Osteocyte (in vitro differentiated cells): ENCODE measurements at places on chromosomes 6 and 20.
A peak's percentile ranks its signal among the peaks of the same experiment; 100 is the strongest.

- H3K27me3 ChIP-seq: peaks cover 6% of the 10 kb centered on the region
- H3K36me3 ChIP-seq: no peaks in the 10 kb centered on the region
- no peak overlapping the region for H3K27ac ChIP-seq
Observed at GRCh38 chr6:136969930-136970329, 47.8 kb downstream of the SLC35D3 start.

GRCh38 chr6:351867-352289, 39.7 kb upstream of the IRF4 start:
- no peak overlapping the region for H3K27ac ChIP-seq
- no peak for DNase-seq
- H3K36me3 ChIP-seq: peaks cover 8% of the 10 kb centered on the region
- H3K4me1 ChIP-seq: no peaks in the 10 kb centered on the region
- no peak overlapping the region for H3K4me3 ChIP-seq
- H3K27me3 ChIP-seq: no peaks in the 10 kb centered on the region

DNA sequence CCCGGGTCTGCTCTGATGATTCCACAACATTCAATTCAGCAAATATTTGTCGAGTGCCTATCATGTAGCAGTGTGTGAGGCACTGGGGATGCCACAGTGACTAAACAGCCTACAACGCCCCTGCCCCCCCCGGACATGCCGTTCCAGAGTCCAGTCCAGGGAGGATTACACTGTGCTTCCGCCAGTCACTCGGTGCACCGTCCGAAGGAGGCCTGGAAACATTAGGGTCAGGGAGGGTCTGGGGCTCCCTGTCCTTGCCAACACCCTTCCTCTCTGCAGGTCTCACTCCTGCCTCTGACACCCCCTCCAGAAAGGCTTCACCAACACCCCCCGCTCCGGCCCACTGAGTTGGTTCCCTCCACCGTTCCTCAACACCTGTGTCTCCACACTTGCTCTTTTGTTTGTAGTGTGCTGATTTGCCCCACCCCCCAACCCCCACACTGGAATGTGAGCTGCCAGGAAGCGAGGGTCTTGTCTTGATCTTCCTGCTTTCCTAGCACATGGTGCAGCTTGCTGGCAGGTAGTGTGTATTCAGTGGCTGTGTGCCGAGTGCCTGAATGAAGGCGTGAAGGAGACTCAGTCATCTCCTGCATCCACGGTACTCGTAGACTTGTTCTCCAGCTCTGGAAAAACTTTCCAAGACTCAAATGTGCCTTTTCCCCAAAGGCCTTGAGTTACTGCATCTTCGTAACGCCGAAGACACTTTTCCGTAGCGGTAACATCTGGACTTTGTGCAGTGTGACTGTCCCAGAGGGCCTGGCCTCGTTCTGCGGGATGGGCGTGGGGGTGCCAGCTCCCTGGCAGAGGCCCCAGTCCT, 150.4 kb downstream of the ZDHHC14 start:
- no peaks in the 10 kb centered on the region for H3K27me3 ChIP-seq
- no peak overlapping the region for H3K27ac ChIP-seq
- no peak overlapping the region for H3K4me3 ChIP-seq

DNA sequence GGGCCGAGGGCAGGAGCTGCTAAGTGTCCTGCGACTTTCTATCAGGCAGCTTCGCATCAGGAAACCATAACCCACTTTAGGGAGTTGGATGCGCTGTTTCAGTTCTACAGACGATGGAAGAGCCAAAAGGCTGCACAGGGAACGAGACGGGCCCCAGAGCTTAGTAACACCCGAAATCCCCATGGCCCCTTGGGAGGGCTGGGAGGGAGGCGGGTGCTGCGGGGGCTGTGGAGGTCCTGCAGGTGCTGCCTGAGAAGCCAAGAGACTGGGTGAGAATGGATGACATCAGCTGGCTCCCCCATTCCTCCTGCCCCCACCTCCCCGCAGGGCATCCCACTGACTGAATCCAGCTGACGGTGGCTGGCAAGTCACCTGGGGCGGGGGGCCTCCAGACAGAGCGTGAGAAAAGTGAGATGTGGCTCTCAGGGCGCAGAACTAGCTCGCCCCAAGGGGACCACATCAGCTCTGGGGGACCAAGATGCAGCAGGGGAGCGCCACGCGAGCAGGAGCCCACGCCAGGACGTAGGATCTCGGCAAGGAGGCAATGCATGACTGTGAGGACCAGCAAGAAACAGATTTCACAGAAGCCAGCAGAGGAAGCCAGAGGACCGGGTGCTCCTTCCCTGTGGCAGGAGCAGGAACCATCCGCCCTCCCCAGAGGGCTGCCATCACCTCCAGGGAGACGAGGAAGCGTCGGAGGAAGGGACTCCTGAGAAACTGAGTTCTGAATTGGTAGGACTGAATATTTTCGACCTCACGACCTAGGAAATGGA, 36.8 kb downstream of the PNLDC1 start:
- no peaks in the 10 kb centered on the region for H3K4me1 ChIP-seq
- H3K27ac ChIP-seq: no peak overlapping the region
- DNase-seq: no peak
- no peaks in the 10 kb centered on the region for H3K36me3 ChIP-seq

DNA sequence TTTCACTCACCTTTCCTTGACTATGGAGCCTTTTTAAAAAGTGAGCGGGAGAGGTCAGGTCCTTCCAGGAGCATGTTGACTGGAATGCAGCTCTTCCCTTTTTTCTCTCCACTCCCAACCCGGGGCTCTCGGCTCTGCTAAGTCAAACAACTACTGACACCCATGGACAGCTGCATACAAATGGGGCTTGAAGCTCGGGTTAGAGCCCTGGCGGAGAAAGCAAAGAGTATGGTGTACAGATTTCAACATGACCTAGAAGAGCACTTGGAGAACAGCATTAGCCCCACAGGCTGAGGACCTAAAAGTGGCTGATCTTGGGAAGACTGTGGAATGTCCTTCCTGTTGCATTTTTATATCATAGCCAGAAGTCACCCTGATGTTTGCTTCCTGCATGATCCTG, 162.0 kb upstream of the STMND1 start:
- H3K27me3 ChIP-seq: no peaks in the 10 kb centered on the region
- no peak overlapping the region for H3K27ac ChIP-seq
- H3K4me1 ChIP-seq: no peaks in the 10 kb centered on the region
- DNase-seq: no peak
- H3K36me3 ChIP-seq: no peaks in the 10 kb centered on the region

DNA sequence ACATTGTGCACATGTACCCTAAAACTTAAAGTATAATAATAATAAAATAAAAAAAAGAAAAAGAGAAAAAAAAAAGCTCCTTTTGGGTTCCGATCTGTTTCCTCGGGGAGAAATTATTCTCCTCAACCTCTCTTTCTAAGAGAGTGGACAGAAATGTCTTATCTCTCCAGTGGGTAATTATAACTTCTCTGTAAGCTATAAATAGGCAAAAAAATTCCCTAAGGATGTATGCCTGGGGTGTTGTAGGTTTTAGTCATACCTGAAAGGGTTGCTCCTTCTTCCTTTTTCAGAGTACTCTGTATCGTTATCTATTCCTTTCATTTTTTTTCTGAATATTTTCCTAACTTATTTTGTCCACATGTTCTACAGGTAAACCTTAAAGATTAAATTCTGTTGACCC, 169.7 kb upstream of the PTPRK start:
- H3K36me3 ChIP-seq: no peaks in the 10 kb centered on the region
- H3K4me1 ChIP-seq: no peaks in the 10 kb centered on the region
- no peak for DNase-seq
- H3K27ac ChIP-seq: no peak overlapping the region
- H3K4me3 ChIP-seq: no peak overlapping the region

- no peak for DNase-seq
- H3K4me1 ChIP-seq: peaks cover 7% of the 10 kb centered on the region
- H3K36me3 ChIP-seq: no peaks in the 10 kb centered on the region
Observed at GRCh38 chr20:8019998-8020247, 362 bp upstream of the TMX4 start.

- H3K4me1 ChIP-seq: peaks cover 8% of the 10 kb centered on the region
- H3K27me3 ChIP-seq: no peaks in the 10 kb centered on the region
- H3K27ac ChIP-seq: peak within 1 kb of the TSS; percentile 44
- no peak for DNase-seq
- peaks cover 30% of the 10 kb centered on the region for H3K36me3 ChIP-seq
- no peak within 1 kb of the TSS for H3K4me3 ChIP-seq
Observed at GRCh38 chr6:31528821-31529328, at the start of gene MCCD1. Gene MCCD1, plus strand, starts transcription at chr6:31528962. Its CDS starts 53 bp downstream, at chr6:31529015.

- H3K27me3 ChIP-seq: no peaks in the 10 kb centered on the region
- H3K4me1 ChIP-seq: no peaks in the 10 kb centered on the region
- peaks cover 8% of the 10 kb centered on the region for H3K36me3 ChIP-seq
- no peak overlapping the region for H3K27ac ChIP-seq
- no peak for DNase-seq
- no peak overlapping the region for H3K4me3 ChIP-seq
Observed at GRCh38 chr6:116166369-116166768, 40.4 kb upstream of the COL10A1 start.

- H3K27me3 ChIP-seq: no peaks in the 10 kb centered on the region
- H3K36me3 ChIP-seq: no peaks in the 10 kb centered on the region
- DNase-seq: no peak
- H3K4me1 ChIP-seq: peaks cover 55% of the 10 kb centered on the region
- H3K27ac ChIP-seq: no peak overlapping the region
Observed at GRCh38 chr20:39873286-39873685, 815.8 kb downstream of the MAFB start.

DNA sequence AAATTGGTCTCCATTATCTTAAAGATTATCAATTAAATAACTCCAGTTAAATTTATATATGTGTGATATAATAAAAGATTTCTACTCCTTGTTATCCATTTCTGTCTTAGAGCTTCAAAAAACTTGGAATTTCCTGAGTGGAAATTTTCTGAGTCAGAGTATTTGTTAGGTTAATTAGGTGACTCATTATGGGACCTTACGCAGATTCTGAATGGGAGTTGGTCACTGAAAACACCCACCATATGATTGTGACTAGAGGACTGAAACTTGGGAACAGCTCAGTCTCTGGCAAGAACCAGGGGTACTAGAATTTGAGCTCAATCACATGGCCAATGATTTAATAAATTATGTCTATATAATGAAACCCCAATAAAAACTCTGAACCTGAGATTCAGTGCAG, 125.4 kb upstream of the HMGCLL1 start:
- no peak overlapping the region for H3K27ac ChIP-seq
- H3K4me1 ChIP-seq: no peaks in the 10 kb centered on the region
- no peak for DNase-seq
- no peaks in the 10 kb centered on the region for H3K27me3 ChIP-seq

GRCh38 chr20:11035211-11035610, 361.4 kb upstream of the JAG1 start:
- H3K27me3 ChIP-seq: no peaks in the 10 kb centered on the region
- no peak for DNase-seq
- H3K4me3 ChIP-seq: no peak overlapping the region
- H3K4me1 ChIP-seq: peaks cover 25% of the 10 kb centered on the region
- H3K27ac ChIP-seq: peak overlapping the region; percentile 74

DNA sequence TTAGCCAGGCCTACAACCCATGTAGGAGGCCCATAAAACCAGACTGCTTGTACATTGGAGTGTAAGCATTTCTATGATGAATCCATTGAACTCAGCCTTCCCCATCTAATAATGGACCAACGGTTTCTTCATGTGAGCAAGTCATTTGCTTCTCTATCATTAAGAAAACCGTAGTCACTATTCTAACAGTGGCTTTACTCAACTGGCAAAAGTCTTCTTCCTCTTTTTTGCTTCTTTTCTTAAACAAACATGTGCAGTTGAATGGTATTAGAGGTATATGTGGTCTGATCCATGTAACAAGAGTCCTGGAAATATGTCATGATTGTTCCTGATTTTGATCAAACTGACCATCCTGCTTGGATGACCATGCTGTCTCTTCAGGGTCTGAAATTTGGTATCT, 132.4 kb upstream of the STXBP5 start:
- no peak for DNase-seq
- no peak overlapping the region for H3K27ac ChIP-seq
- no peaks in the 10 kb centered on the region for H3K36me3 ChIP-seq
- H3K4me1 ChIP-seq: peaks cover 3% of the 10 kb centered on the region

GRCh38 chr20:58899512-58899911, 47.0 kb downstream of the GNAS start:
- peak overlapping the region; percentile 31 for H3K27ac ChIP-seq
- peak; percentile 34 for DNase-seq
- H3K36me3 ChIP-seq: peaks cover 27% of the 10 kb centered on the region
- peaks cover 50% of the 10 kb centered on the region for H3K4me1 ChIP-seq
- no peak overlapping the region for H3K4me3 ChIP-seq
- no peaks in the 10 kb centered on the region for H3K27me3 ChIP-seq

DNA sequence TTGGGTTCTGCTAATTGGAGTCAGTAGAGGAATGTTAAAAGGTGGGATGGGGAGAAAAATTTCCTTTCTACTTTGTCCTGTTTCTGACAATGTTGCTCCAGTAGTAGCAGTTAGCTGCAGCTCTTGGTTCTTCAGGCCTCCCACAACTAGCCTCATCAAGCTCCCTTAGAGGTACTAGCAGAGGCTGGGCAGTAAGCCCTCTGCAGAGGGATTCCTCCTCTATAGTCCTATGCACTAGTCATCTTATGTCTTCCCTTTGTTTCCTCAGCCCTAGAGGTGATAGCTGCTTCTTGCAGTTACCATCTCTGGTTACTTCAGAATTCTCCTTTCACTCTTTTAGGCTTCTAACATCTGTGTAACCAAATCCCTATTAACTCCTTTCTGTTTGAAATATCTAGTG, 99.8 kb downstream of the FILIP1 start:
- no peaks in the 10 kb centered on the region for H3K36me3 ChIP-seq
- DNase-seq: no peak
- H3K4me1 ChIP-seq: peaks cover 5% of the 10 kb centered on the region
- peaks cover 3% of the 10 kb centered on the region for H3K27me3 ChIP-seq

GRCh38 chr20:1085492-1086276, 32.7 kb upstream of the PSMF1 start:
- H3K36me3 ChIP-seq: no peaks in the 10 kb centered on the region
- no peak overlapping the region for H3K4me3 ChIP-seq
- H3K27ac ChIP-seq: no peak overlapping the region
- no peaks in the 10 kb centered on the region for H3K27me3 ChIP-seq
- no peak for DNase-seq

- DNase-seq: peak; percentile 76
- H3K4me3 ChIP-seq: no peak overlapping the region
- peaks cover 4% of the 10 kb centered on the region for H3K4me1 ChIP-seq
- no peaks in the 10 kb centered on the region for H3K27me3 ChIP-seq
Observed at GRCh38 chr6:125267806-125268523, 33.8 kb downstream of the HDDC2 start.

DNA sequence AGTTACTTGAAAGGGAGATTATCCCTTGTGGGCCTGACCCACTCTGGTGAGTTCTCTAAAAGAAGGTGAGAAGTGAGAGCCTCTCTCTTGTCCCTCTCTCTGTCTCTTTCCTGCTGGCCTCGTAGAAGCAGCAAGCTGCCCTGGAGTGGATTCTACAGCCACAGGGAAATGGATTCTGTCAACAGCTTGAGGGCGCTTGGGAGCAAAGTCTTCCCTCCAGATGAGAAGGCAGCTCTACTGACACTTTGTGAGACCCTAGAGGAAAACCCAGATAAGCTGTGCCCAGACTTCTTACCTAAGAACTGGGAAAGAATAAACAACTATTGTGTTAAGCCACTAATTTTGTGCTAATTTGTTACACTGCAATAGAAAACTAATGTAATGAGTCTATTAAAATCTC, 39.9 kb downstream of the ANKRD60 start:
- H3K27ac ChIP-seq: no peak overlapping the region
- no peaks in the 10 kb centered on the region for H3K4me1 ChIP-seq
- H3K36me3 ChIP-seq: no peaks in the 10 kb centered on the region
- DNase-seq: no peak
